ENCODE measurements at places on chromosomes 1 and 21.

DNA sequence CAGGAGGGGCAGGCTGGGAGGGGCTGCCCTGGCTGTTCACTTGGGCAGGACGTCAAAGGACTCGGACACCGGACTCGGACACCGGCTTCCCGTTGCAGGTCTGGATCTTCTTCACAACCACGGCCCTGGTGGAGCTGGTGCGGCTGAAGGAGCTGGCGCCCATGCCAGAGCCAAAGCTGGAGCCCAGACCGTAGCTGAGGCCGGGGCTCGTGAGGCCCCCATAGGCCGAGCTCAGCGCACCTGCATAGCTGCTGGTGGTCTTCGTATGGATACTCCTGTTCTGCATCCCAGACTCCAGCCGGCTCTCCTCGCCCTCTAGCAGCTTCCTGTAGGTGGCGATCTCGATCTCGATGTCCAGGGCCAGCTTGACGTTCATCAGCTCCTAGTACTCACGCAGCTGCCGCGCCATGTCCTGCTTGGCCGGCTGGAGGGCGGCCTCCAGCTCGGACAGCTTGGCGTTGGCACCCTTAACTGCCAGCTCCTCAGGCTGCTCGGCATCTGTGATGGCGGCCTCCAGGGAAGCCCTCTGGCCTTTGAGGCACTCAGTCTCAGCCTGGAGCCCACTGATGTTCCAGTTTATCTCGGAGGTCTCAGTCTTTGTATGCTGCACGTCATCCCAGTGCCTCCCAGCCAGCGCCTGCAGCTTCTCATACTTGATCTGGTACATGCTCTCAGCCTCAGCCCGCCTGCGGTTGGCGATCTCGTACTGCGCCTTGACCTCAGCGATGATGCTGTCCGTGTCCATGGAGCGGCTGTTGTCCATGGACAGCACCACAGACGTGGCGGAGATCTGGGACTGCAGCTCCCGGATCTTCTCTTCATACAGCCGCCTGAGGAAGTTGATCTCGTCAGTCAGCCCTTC, 15.1 kb upstream of the KLF17 start:
- DNase-seq: no peak

DNA sequence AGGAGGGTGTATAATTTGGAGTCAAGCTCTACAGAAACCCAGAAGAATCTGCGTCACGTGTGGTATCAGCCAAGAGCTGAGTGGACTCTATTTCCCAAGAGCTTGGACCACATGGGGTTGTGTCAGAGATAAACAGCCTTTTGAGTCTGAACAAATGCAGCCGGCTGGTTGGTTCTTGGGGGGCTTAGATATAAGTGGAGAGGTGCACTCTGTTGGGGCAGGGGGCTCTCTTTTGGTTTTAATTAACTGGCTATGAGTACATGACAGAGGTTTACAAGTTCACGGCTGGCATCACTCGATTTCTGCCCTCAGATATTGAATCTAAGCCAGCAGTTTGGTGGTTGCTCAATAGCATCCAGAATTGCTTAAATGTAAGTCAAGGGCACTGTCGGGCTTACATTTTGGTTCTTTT, 501 bp upstream of the MRAP start:
- DNase-seq: no peak

DNA sequence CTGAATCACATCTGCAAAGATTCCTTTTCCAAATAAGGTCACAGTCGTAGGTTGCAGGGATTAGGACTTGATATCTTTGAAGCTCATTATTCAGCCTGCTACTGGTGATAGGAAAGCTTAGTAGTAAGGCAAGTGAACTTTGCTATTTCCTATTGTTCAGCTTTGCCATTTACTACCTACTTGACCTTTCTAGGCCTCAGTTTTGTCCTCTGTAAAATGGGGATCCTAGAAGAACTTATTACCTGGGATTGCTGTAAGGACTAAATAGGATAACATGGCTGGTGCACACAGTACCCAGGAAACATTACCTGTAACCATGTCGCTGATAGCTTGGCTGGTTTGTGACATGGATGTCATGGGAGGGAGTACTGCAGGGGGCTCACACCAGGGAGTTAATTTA, 24.5 kb downstream of the UMODL1 start:
- no peak for DNase-seq

DNA sequence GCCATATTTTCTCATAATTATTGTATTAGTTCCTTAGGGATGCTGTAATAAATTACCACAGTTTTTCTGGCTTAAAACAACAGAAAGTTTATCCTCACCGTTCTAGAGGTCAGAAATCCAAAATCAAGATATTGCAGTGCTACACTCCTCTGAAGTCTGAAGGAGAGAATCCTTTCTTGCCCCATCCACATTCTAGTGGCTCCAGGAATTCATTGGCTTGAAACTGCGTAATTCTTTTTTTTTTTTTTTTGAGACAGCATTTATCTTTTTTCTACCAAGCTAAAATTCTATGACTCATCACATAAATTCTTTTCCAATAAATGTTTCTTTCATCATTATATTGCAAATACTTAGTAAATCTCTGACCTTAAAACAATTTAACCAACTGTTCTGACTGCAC, 451.0 kb upstream of the RGS18 start:
- no peak for DNase-seq

GRCh38 chr1:218711001-218711400, 365.9 kb downstream of the TGFB2 start:
- no peak for DNase-seq

DNA sequence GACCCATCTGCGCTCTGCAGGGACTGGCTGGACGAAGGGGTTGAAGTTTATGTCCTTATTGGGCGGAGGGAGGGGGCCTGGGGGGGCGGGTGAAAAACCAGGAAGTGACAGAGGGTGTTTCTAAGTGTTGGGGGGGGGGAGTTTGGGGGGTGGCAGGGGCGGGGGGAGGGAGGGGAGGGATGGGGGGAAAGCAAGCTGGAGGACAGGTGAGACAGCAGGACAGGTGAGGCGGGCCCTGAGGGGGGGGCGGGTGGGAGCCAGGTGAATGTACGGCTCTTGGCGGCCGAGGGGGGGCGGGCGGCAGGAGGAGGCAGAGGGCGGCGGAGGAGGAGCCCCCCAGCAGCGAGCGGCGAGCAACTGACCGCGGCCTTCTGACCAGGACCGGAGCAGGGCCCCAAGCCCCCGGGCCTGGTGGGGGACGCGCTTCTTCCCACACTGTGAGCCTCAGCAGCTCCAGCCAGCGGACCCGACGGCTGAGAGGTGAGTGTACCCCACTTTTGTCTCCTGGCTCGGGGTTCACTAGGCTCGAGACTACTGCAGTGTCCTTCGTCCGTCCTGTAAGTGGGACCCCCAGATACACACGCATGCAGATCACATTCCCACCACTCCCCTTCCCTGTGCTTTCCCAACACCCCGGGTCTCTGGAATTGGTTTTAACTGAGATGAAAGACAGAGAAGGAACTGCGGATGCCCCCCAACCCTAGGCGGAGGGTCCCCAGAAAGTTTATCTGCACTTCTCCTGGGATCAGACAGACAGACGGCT, at the start of gene ZBTB7B:
Gene ZBTB7B, plus strand, starts transcription at position 339 of the 763 bp plus-strand sequence. CDS start 11,859 bp downstream, outside the sequence.
- no peak for DNase-seq

GRCh38 chr1:193709607-193710006, 523.2 kb upstream of the B3GALT2 start:
- no peak for DNase-seq

DNA sequence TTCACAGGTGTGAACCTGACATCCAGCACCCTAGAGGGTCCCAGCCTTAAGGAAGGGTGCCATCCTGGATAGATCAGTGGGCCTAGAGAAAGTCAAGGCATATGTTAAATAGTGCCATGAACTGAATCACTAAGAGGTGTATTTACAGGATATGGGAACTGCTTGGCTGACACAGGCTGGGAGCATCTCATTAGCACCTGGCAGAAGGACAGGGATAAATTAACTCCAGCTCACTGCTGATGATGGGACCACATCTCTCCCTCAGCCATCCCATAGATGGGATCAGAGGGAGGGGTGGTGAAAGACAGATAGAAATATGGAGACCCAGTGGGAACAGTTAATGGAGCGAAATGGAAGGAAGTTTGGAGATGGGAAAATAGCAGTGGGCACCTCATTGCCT, 122.0 kb downstream of the IGSF21 start:
- DNase-seq: no peak

DNA sequence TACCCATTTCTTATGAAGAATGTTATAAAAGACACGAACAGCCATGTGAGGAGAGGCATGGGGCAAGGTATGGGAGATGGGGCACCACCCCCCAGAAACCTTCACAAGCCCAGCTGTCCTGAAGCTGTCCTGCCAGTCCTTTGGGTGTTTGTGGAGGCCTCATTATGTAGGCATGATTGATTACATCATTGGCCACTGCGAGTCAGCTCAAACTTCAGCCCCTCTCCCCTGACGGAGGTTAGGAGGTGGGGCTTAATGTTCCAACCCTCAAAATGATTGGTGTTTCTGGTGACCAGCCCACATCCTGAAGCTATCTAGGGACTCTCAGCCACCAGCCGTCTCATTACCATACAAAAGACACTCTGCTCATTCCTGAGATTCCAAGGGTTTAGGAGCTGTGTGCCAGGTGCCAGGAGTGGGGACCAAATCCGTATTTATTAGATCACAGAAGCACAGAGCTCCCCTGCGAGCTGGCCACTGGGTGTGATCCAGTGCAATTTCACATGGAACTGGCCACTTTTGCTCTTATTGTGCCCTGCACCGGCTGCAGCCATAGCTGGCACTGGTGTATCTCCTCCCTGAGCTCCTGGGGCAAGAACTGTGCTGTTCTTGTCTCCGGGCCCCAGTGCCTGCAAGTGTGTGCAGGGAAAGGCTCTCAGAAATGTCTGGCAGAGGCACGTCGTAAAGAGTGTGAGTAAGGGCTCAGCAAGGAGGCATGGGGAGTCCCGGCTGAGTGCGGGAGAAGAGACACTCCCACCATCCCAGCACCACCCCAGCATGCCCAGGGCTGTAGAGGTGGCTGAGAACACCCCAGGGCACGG, 10.5 kb downstream of the KIAA1614 start:
- DNase-seq: no peak

- no peak for DNase-seq
Measured at GRCh38 chr1:14604414-14604813, 5.9 kb downstream of the KAZN start.

GRCh38 chr1:219324629-219325367, 151.1 kb downstream of the LYPLAL1 start:
- DNase-seq: no peak

GRCh38 chr1:148362626-148363438, 120.3 kb downstream of the PPIAL4G start:
- DNase-seq: no peak

GRCh38 chr1:181251713-181252075, 163.2 kb downstream of the IER5 start:
- no peak for DNase-seq

DNA sequence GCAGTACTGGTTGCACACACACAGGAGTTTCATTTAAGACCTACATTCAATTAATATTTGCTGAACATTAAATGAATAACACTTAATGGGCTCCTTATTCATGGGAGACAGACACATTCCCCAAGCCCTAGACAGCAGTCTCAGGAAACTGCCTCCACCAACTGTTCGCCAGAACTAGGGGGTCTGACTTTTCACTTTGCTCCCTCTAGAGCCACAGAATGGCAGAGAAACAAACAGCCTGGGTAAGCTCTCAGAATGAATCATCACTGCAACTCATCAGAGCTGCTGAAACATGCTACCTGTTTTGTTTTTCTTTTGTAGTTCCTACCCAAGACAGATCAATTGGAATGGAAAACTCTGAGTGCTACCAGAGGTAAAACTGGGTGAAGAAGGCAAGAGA, 31.7 kb downstream of the ELK4 start:
- no peak for DNase-seq

- DNase-seq: no peak
Measured at GRCh38 chr1:30232288-30232899, 491.0 kb downstream of the MATN1 start.

DNA sequence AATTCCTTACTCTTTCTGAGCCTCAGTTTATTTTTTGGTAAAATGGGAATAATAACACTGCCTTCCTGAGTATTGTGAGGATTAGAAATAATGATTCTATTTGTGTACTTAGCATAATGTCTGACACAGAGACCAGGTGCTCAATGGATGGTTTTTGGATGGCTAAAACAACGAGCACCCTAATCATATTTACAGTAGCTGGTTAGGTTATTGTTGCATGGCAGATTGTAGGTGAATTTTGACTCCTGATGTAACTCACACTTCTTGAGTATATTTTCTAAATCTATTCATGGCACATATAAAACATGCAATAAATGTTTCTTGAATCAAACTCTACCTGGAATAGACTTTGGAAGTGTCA, 11.9 kb upstream of the DUSP10 start:
- no peak for DNase-seq

GRCh38 chr1:184426278-184426674, 39.4 kb downstream of the C1orf21 start:
- no peak for DNase-seq

DNA sequence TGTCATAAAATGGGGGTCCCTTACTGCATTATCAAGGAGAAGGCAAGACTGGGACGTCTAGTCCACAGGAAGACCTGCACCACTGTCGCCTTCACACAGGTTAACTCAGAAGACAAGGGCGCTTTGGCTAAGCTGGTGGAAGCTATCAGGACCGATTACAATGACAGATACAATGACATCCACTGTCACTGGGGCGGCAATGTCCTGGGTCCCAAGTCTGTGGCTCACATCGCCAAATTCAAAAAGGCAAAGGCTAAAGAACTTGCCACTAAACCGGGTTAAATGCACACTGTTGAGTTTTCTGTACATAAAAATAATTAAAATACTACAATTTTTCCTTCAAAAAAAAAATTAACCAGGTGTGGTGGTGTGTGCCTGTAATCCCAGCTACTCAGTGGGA, 22.1 kb downstream of the RASSF5 start:
- DNase-seq: no peak

DNA sequence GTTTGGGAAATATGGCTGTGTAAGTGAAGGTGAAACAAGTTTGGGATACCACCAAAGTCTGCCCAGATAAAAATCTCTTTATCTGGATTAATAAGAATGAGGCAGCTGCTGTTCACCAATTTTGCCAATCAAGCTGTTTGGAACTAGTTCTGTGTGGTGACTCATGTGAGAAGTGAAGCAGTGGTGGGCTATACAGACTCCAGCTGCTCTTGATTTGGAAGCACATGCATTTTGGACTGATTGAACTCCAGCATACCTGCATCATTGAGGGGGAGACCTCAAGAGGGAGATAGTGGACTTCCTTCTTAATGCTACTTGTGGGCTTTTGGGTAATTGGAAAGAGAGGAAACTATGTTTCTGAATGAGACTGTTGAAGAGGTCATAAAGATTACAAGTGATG, 99.2 kb upstream of the B3GALT2 start:
- DNase-seq: no peak

DNA sequence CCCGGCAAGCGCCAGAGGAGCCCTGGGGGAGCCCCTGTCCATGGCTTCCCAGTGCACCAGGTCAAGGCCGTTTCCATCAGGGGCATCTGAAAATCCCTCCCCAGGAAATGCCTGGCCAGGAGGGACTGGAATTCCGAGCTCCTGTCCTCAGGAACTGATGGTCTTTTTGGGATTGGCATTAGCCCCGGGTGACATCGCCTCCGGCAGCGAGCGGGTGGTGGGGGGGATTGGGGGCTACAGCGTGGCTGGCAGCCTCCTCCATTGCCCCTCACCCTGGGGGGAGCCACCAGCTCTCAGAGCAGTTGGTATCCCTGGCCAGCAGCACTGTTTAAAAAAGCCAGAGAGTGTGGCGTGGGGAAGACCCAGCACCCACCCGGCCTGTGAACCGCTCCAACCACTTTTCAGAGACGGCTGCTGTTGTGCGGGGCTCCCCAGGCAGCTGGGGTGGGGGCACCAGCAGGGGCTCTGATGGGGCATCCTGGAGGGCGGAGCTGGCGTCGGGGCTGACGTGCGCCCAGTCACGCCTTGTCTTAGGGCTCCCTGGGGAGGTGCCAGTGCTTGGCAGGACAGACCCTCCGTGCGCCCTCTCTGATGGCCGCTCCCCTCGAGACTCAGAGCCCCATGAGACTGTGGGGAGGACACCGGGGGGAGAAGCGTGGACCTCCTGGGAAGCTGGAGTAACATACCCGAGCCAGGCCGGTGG, 62.9 kb upstream of the TTC34 start:
- no peak for DNase-seq
